ENCODE measurements at places on chromosomes 12 and 14.

GRCh38 chr12:111123390-111123789 lies 203.0 kb upstream of the MYL2 start:
- H3K4me1 ChIP-seq = no peaks in the 10 kb centered on the region
- no peak for DNase-seq
- H3K27ac ChIP-seq = no peak overlapping the region
- H3K36me3 ChIP-seq = no peaks in the 10 kb centered on the region

- H3K36me3 ChIP-seq = peaks cover 9% of the 10 kb centered on the region
- peak overlapping the region; percentile 87 for H3K27ac ChIP-seq
- H3K4me1 ChIP-seq = peaks cover 26% of the 10 kb centered on the region
- peak overlapping the region; percentile 89 for H3K4me3 ChIP-seq
- no peaks in the 10 kb centered on the region for H3K27me3 ChIP-seq
Measured at GRCh38 chr12:95003921-95004272, 400 bp upstream of the NDUFA12 start.

- peaks cover 14% of the 10 kb centered on the region for H3K4me1 ChIP-seq
- no peaks in the 10 kb centered on the region for H3K36me3 ChIP-seq
- no peak for DNase-seq
- H3K27me3 ChIP-seq = peaks cover 20% of the 10 kb centered on the region
- H3K4me3 ChIP-seq = peak overlapping the region; percentile 44
Measured at GRCh38 chr14:62117751-62118105, 355.5 kb downstream of the SNAPC1 start.

DNA sequence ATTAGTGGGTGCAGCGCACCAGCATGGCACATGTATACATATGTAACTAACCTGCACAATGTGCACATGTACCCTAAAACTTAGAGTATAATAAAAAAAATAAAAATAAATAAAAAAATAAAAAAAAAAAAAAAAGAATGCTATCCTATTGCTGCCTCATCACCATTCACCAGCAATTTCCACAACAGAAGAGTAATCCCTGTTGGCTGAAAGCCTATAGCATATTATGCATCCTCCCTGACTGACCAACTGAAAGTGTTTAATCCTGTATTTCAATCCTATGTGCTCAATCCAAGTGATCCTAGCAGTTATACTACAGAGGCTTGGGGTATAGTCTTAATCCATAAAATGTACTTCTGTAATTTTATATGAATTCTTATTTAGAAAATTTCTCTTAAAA lies 18.5 kb downstream of the DICER1 start:
- no peak for DNase-seq
- no peaks in the 10 kb centered on the region for H3K36me3 ChIP-seq
- no peak overlapping the region for H3K27ac ChIP-seq
- no peak overlapping the region for H3K4me3 ChIP-seq
- peaks cover 14% of the 10 kb centered on the region for H3K4me1 ChIP-seq

- peaks cover 25% of the 10 kb centered on the region for H3K36me3 ChIP-seq
- no peak overlapping the region for H3K27ac ChIP-seq
- no peaks in the 10 kb centered on the region for H3K4me1 ChIP-seq
- no peak overlapping the region for H3K4me3 ChIP-seq
- DNase-seq = no peak
- no peaks in the 10 kb centered on the region for H3K27me3 ChIP-seq
Measured at GRCh38 chr12:132720606-132721345, 10.1 kb downstream of the PGAM5 start.

- no peak overlapping the region for H3K27ac ChIP-seq
- no peak for DNase-seq
- no peak overlapping the region for H3K4me3 ChIP-seq
- no peaks in the 10 kb centered on the region for H3K27me3 ChIP-seq
- H3K36me3 ChIP-seq = no peaks in the 10 kb centered on the region
- H3K4me1 ChIP-seq = no peaks in the 10 kb centered on the region
Measured at GRCh38 chr12:21992823-21993222, 51.6 kb upstream of the ABCC9 start.

- peaks cover 16% of the 10 kb centered on the region for H3K27me3 ChIP-seq
- peaks cover 25% of the 10 kb centered on the region for H3K4me1 ChIP-seq
Measured at GRCh38 chr12:106585521-106586277, 2.9 kb downstream of the RFX4 start.

GRCh38 chr12:4386801-4387200 lies 7.3 kb upstream of the FGF23 start:
- no peaks in the 10 kb centered on the region for H3K36me3 ChIP-seq
- no peak for DNase-seq
- H3K27me3 ChIP-seq = no peaks in the 10 kb centered on the region
- H3K27ac ChIP-seq = no peak overlapping the region
- no peak overlapping the region for H3K4me3 ChIP-seq

Measured in T-cell (primary cell).